ENCODE measurements at places on chromosomes 5 and 9. TPM values are rescaled to one million over a fixed set of nuclear protein-coding genes. Genes with fewer than 3 reads are reported as not detected.

Gene DMGDH
- polyA plus RNA-seq: 0.10 TPM

Gene ANP32B
- polyA plus RNA-seq: 20.2 TPM

Gene TTC39B
- polyA plus RNA-seq: 40.2 TPM

Gene GSN
- polyA plus RNA-seq: 8.9 TPM

Gene ADAMTS12
- polyA plus RNA-seq: not detected

Gene EGFLAM
- not detected for polyA plus RNA-seq
